ENCODE measurements at places on chromosomes 3 and 15. TPM values are rescaled to one million over a fixed set of nuclear protein-coding genes. Genes with fewer than 3 reads are reported as not detected.

The RPL39L gene
- 15.7 TPM for total RNA-seq

The DUOXA2 gene
- 0.28 TPM for total RNA-seq

The C3orf80 gene
- total RNA-seq = 28.3 TPM

The CYP11A1 gene
- total RNA-seq = 0.49 TPM

The KNG1 gene
- not detected for total RNA-seq

The STRA6 gene
- total RNA-seq = not detected

The SLC22A13 gene
- total RNA-seq = not detected

The GOLGA8T gene
- not detected for total RNA-seq

The C3orf49 gene
- not detected for total RNA-seq

The STX19 gene
- total RNA-seq = not detected

GRCh38 chr3:88058306-88058580 is 562 bp downstream of the CGGBP1 start:
- H3K27ac ChIP-seq = peak overlapping the region; percentile 98
- DNase-seq = no peak
- no peaks in the 10 kb centered on the region for H3K4me1 ChIP-seq
- H3K27me3 ChIP-seq = no peaks in the 10 kb centered on the region

DNA sequence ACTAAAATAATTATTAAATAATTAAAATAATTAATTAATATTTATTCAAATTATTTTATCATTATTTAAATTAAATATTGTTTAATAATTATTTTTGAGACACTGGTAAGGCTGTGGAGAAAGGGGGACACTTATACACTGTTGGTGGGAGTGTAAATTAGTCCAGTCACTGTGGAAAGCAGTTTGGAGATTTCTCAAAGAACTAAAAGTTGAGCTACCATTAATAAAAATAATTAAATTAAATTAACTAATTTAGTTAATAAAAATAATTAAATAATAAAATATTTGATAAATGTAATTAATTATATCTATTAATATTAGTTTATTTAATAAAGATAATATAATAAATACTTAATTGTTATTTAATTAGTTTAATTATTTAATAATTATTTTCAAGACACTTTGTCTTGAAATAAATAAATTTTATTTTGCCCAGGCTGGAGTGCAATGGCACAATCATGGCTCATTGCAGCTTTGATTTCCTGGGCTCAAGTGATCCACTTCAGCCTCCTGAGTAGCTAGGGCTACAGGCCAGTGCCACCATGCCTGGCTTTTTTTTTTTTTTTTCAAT is 16.4 kb upstream of the TNIK start:
- no peak for DNase-seq
- no peaks in the 10 kb centered on the region for H3K36me3 ChIP-seq
- no peak overlapping the region for H3K4me3 ChIP-seq

DNA sequence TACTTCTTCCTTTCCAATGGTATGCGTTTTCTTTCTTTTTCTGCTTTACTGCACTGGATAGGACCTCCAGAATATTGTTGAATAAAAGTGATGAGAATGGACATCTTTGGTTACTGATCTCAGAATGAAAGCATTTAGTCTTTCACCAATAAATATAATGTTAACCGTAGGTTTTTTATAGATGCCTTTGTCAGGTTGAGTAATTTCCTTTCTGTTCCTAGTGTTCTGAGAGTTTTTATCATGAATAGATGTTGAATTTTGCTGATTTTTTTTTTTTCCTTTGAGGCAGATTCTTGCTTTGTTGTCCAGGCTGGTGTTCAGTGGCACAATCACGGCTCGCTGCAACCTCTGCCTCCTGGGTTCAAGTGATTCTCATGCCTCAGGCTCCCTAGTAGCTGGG is 158.4 kb downstream of the KLHL25 start:
- no peaks in the 10 kb centered on the region for H3K27me3 ChIP-seq
- H3K4me1 ChIP-seq = peaks cover 6% of the 10 kb centered on the region

- peak; percentile 66 for DNase-seq
- H3K4me3 ChIP-seq = peak overlapping the region; percentile 77
- H3K36me3 ChIP-seq = no peaks in the 10 kb centered on the region
These were observed 859 bp downstream of the RORA start for GRCh38 chr15:61227950-61228936.

- no peak overlapping the region for H3K27ac ChIP-seq
- H3K27me3 ChIP-seq = no peaks in the 10 kb centered on the region
- no peaks in the 10 kb centered on the region for H3K4me1 ChIP-seq
- no peak overlapping the region for H3K4me3 ChIP-seq
- DNase-seq = no peak
These were observed 612.2 kb downstream of the RBMS3 start for GRCh38 chr3:29892976-29893554.

- H3K36me3 ChIP-seq = no peaks in the 10 kb centered on the region
- no peak overlapping the region for H3K27ac ChIP-seq
- H3K4me1 ChIP-seq = no peaks in the 10 kb centered on the region
- no peak for DNase-seq
- no peaks in the 10 kb centered on the region for H3K27me3 ChIP-seq
- no peak overlapping the region for H3K4me3 ChIP-seq
These were observed 117.4 kb downstream of the IL1RAP start for GRCh38 chr3:190631295-190631694.

- no peaks in the 10 kb centered on the region for H3K27me3 ChIP-seq
- H3K36me3 ChIP-seq = no peaks in the 10 kb centered on the region
- no peak overlapping the region for H3K4me3 ChIP-seq
- H3K27ac ChIP-seq = no peak overlapping the region
- no peaks in the 10 kb centered on the region for H3K4me1 ChIP-seq
These were observed 19.4 kb downstream of the IFT57 start for GRCh38 chr3:108202834-108203233.

GRCh38 chr15:63972801-63973200 is 73.5 kb downstream of the DAPK2 start:
- H3K4me1 ChIP-seq = peaks cover 5% of the 10 kb centered on the region
- no peak for DNase-seq
- no peaks in the 10 kb centered on the region for H3K36me3 ChIP-seq

DNA sequence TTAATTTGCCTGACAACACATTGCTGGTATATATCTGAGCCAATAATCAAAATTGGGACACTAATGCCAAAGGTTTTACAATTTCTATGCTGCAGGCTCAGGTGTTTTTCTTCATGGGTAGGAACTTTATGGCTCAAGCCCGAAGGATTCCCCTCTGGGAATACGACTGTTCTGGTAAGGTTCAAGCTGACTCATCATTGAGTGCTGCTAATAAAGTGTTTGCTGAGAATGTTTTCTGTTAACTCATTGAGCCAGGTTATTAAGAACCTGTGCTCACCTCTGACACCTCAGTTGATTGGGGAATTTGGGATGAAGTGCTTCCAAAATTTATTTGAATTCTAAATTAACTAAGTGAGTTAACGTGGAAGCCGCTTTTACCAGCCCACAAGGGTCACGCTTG is 135.8 kb upstream of the CTDSPL start:
- no peak for DNase-seq
- no peak overlapping the region for H3K4me3 ChIP-seq
- no peaks in the 10 kb centered on the region for H3K27me3 ChIP-seq
- no peaks in the 10 kb centered on the region for H3K36me3 ChIP-seq
- H3K27ac ChIP-seq = no peak overlapping the region

DNA sequence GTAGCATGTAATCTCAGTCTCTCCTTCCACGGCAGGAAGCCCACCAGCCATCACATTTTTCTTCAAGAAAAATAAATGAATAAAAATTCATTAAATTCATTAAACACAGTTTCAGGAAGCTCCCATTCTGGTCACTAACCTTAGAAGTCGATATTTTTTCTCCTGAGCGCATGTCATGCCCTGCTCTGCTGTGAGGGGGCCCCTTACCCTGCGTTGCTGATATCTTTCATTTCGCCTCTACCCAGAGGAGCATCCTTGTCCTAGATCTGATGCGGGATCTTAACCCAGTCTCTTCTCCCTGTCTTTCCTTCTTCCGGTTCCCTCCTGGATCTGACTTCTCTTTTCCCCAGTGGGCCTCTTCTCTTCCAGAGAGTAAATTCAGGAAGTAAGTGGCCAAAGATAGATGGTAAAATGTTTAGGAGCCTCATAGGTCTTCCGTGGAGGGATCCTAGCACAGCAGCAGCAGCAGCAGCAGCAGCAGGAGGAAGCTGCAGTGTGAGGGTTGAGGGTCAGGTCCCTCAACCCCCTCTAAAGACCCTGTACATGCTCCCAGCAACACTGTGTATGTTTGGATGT is 1.4 kb upstream of the ILDR1 start:
- DNase-seq = no peak
- no peaks in the 10 kb centered on the region for H3K36me3 ChIP-seq
- no peak overlapping the region for H3K27ac ChIP-seq
- H3K4me1 ChIP-seq = no peaks in the 10 kb centered on the region
- H3K27me3 ChIP-seq = no peaks in the 10 kb centered on the region

GRCh38 chr15:71792521-71792920 is 17.8 kb upstream of the NR2E3 start:
- H3K27ac ChIP-seq = no peak overlapping the region
- DNase-seq = no peak
- no peaks in the 10 kb centered on the region for H3K36me3 ChIP-seq
- no peak overlapping the region for H3K4me3 ChIP-seq
- no peaks in the 10 kb centered on the region for H3K27me3 ChIP-seq
- H3K4me1 ChIP-seq = no peaks in the 10 kb centered on the region

DNA sequence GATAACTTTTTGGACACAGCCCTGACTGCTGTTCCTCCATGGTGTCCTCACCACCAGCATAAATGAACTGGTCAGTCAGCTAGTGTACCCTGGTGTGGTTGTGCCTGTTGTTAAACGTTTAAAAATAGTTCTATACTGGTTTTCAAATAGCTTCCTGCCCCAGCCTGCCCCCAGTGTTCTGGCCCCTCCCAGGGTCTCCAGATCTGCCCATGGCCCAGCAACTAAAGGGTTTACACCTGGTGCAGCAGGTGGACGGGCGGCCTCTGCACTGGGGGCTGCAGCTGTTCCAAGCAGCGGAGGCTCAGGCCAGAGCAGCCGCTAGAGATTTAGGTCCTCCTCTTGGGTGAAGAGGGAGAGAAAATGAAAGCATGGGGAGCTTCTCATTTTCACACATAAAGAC is 6.1 kb upstream of the NR2E3 start:
- H3K27me3 ChIP-seq = peaks cover 14% of the 10 kb centered on the region
- no peak for DNase-seq
- H3K4me1 ChIP-seq = no peaks in the 10 kb centered on the region
- no peak overlapping the region for H3K4me3 ChIP-seq

GRCh38 chr3:33773637-33774036 is 24.8 kb upstream of the PDCD6IP start:
- no peak overlapping the region for H3K27ac ChIP-seq
- H3K4me3 ChIP-seq = no peak overlapping the region
- DNase-seq = no peak
- no peaks in the 10 kb centered on the region for H3K27me3 ChIP-seq
- no peaks in the 10 kb centered on the region for H3K36me3 ChIP-seq

- H3K4me1 ChIP-seq = no peaks in the 10 kb centered on the region
- DNase-seq = no peak
- no peaks in the 10 kb centered on the region for H3K36me3 ChIP-seq
- H3K27me3 ChIP-seq = no peaks in the 10 kb centered on the region
- no peak overlapping the region for H3K4me3 ChIP-seq
These were observed 338.5 kb upstream of the THBS1 start for GRCh38 chr15:39242345-39242744.

DNA sequence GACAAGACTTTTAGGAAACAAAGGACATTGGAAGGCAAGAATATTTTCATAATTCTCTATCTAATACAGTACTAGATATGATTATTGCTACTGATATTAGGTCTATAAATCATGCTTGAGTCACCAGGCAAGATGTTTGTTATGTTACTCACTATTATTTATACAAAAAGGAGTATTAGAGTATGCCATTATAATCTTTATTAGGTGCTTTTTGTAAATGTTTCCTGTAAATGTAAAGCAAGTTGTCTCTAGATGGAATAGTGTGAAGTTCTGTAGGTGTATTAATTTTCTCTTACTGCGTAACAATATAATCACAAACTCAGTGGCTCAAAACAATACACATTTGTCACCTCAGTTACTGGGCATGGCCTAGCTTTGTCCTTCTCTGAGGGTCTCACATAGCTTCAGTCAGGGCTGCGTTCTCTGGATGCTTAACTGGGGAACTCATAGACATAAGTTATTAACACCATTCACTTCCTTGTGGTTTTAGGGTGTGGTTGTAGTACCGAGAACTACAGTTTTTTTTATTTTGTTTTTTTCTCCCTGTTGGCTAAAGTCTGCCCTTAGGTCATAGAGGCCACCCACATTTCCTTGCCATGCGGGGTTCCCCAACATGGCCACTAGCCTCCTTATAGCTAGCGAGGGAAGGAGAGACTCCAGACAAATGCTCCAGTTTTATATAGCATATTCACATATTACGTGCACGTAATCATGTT is 20.3 kb upstream of the MAP3K13 start:
- no peaks in the 10 kb centered on the region for H3K36me3 ChIP-seq
- peaks cover 1% of the 10 kb centered on the region for H3K4me1 ChIP-seq
- H3K4me3 ChIP-seq = no peak overlapping the region
- DNase-seq = no peak
- H3K27ac ChIP-seq = no peak overlapping the region

GRCh38 chr15:40762919-40763800 is 708 bp upstream of the GCHFR start:
- peak; percentile 89 for DNase-seq
- H3K4me3 ChIP-seq = peak overlapping the region; percentile 57
- H3K27ac ChIP-seq = peak overlapping the region; percentile 73
- no peaks in the 10 kb centered on the region for H3K27me3 ChIP-seq
- H3K36me3 ChIP-seq = peaks cover 7% of the 10 kb centered on the region

GRCh38 chr3:162165346-162165745 is 668.7 kb downstream of the OTOL1 start:
- no peaks in the 10 kb centered on the region for H3K36me3 ChIP-seq
- H3K27me3 ChIP-seq = no peaks in the 10 kb centered on the region
- no peak overlapping the region for H3K4me3 ChIP-seq
- H3K4me1 ChIP-seq = no peaks in the 10 kb centered on the region

GRCh38 chr3:183116025-183116614 is 16.8 kb upstream of the MCCC1 start:
- DNase-seq = no peak
- no peak overlapping the region for H3K27ac ChIP-seq
- no peak overlapping the region for H3K4me3 ChIP-seq
- peaks cover 33% of the 10 kb centered on the region for H3K27me3 ChIP-seq
- peaks cover 3% of the 10 kb centered on the region for H3K4me1 ChIP-seq
- H3K36me3 ChIP-seq = no peaks in the 10 kb centered on the region

DNA sequence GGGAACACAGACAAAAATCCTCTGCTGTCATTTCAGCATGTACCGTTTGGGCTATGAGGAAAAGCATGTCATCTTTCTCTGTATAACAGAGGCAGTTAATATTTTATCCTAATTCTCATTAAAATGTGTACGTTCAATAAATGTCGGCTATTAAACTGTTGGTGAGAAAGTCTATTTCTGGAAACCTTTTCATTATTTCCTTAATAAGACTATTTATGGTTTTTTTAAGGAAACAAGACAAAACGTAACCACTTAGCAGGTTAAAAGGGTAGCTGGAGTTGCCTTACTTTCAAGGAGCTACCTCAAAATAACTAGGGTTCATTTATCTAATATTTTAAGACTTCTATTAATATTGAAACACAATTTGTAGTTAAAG is 1.8 kb upstream of the STT3B start:
- no peaks in the 10 kb centered on the region for H3K4me1 ChIP-seq
- H3K4me3 ChIP-seq = peak overlapping the region; percentile 90
- H3K27me3 ChIP-seq = no peaks in the 10 kb centered on the region
- H3K36me3 ChIP-seq = no peaks in the 10 kb centered on the region
- DNase-seq = no peak
- H3K27ac ChIP-seq = peak overlapping the region; percentile 97

Data from sigmoid colon (tissue), 7 donors.